Right renal cortex interstitium (tissue), 3 donors: ENCODE measurements at places on chromosomes 7 and 10.

DNA sequence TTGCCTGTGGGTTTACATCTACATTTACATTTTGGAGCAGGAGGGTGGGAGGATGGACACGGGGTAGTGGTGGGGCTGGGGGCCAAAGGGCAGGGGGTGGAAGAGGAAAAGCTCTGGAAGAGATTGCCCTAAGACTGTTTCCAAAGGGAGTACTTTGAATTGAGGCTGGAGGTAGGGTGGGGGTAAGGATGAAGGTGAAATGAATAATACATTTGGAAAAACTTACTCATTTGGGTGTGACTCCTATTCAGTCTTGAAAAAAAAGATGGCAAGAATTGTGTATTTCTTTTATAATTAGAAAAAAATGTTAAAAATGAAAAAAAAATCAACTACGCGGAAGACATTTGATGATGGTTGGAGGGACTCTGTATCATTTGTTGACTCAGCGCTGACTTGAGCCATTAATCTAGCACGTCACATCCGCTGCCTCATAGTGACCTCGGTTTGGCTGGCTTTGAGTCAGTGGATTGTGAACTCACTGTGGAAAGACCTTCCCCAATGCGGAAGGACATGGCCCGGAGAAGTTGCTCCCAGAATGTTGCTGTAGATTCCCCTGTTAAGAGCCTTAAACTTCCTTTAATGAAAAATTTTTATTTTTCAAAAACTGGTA is 2.8 kb downstream of the FAM180A start:
- no peak for DNase-seq

GRCh38 chr10:96987842-96988175 is 155.7 kb downstream of the LCOR start:
- DNase-seq: no peak

DNA sequence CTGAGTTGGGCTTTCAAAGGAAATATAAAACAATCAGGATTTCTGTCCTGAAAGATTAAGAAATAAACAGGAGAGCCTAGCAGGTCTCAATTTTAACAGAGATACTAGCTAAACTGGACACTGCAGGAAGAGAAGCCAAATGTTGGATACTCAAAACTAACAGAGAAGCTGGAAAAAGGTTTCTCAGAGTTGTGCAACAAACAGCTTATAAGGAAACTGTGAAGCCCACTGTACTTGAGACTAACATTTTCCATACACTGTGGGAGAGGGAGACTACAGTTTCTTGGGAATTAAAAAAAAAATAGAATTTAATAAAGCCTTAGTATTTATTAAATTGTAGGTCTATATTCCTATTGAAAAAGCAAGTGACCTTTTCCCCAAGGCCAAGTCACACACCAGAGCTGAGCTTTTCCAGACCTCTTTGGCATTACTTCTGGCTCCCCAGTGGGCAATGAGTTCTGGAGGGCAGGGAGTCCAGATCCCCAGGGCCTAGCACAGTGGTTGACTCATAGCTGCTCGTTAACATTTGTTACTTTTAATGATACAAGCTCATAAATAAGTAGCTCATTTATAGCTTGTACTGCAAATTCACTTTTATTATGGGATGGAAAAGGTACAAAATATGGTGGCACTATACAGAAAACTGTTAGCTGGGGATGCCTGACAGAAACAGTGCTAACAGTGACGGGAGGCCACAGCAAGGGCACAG is 68.3 kb downstream of the MINDY3 start:
- DNase-seq: no peak

DNA sequence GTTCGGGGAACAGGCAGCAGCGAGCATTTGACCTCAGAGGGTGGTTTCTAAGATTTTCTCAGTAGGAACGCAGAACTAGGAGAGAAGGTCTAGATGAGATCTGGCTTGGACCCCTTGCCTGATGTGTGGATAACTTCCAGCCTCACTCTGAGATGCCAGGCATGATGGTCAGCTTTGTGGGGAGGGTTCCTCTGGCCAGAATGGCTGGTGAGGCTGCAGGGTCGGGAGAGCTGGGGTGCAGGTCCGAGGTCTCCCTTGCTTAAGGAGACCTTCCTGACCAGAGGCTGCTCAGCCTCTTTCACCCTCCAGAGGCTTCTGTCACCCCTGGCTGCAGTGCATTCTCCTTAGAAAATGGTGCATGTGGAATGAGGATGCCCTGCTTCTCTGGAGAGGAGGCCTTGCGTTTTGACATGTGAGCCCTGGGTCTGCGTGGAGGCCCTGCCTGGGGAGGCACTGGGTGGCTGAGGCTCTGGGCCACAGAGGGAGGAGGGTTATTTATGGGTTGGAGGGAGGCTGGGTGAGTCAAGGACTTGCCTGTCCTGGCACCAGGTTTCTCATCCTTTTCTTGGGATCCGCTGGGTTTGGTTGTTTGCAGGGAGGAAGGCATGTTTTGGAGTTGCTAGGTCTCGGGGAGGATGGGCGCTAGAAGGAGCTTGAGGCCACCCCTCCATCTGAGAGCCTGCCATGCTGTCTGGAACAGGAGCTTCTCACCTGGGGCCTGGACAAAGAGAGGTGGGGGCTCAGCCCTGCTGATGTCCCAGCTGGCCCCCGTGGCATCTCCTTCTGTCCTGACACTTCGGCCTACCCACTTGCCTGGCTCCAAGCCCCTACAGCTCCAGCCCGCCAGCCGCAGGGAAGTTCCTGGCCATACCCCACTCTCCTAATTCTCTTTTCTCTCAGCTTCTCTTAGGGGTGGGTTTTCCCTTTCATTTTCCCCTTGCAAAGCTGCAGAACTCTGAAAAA is 3.9 kb downstream of the FAM241B start:
- DNase-seq: no peak

DNA sequence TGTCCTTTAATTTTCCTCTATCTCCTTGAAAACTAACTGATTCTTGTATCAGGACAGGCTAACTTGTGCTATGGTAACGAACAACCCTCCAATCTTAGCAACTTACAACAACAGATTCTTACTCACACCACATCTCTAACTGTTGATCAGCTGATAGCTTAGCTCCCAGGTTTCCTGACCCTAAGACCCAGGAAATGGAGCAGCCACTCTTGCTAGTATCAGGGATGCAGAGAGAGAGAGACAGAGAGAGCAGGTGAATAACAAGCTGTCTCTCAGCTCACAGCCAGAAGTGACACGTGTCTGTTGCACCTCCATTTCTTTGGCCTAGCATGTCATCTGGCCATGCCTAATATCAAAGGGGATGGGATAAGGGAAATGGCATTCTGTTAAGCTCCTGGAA is 1289.0 kb upstream of the AUTS2 start:
- no peak for DNase-seq

DNA sequence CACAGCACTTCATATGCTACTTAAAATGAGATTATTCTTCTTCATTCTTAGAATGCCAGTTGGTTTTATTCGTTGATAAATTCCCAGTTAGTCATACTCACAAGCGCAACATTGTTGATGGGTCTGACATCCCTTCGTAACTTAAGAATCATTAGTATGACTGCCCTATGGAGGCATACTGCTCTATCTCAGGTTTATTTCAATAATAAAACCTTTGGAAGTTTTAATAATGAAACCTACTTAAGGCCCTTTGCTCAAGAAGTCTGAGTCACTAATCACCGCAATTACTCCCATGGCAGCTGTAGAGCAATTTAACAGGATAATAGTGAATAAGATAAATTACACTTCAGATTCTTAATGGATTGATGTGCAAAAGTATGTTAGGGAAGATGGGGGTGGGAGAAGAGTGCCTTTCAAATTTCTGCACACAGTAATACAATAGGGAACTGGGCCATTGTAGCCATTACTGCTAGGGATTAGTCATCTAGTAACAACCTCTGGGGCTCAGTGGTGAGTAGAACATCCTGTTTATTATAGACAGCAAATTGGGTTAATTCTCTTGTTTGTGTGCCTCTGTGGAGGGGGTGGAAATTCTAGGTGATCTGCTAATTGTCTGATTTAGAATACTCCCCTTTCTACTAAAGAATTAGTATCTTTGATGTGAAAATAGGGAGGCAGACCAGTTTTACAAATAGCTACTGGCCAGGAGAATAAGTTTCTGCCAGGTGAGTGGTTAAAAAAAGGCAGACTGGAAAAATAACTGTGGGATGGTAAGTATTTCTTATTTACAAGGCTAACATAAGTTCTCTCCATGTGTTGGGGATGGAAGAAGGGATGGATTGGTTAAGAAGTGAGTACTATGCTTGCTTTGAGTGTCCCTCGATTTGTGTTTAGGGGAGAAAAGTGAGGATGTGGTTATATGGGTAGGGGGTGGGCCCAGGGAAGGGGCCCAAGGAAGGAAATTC is 74.5 kb upstream of the VKORC1L1 start:
- DNase-seq: no peak

DNA sequence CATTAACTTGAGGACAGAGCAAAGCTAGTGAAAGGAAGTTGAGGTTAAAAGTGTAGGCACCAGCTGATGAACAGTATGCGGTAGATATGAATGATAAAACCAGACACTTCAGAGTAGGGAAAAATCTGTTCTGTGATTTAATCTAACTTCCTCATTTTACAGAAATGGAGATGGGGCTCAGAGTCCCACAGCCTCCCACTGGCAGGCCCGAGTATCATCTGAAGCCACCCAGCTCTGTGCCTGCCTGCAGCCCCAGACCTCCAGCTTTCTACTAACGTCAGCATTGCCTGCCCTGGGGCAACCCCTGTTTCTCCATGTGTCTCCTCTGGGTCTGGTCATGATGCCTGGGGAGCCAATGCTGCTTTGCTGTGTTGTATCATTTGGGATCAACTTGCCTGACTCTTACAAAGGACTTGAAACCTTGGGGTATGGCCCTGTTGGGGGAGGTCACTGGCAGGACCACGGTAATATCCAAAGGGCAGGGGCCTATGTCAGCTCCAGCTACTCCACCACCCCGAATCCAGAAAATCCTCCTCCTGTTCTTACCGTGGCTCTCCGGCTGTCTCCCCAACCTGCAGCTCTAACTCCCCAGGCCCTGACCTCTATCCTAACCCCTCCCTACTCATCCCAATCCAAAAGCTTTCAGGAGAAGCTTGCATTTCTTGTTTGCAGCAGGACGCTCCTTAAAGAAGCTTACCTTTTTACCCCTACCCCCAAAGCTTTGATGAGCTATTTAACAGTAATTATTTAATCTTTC is 56.2 kb upstream of the NPY start:
- no peak for DNase-seq

GRCh38 chr10:133127291-133128125 is 32.5 kb upstream of the KNDC1 start:
- DNase-seq: no peak

DNA sequence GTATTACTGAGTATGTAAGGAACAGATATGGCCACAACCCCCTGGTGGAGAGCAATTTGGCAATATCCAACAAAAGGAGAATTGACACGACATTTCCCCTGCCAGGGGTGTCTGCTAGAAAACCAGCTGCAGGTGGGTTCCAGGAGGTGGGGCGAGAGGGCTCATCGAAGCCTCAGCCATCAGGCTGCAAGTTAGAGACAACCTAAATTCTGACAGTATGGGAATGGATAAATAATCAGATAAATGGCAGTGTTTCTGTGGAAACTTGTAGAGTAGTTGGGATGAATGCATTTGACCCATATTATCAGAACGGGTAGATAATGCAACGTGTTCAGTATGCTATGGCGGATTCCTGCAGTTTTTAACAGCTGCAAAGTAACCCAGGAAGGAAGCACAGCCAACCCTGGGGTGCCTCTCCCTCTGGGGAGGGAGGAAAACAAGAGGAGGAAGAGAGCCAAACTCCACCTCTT is 3.5 kb downstream of the TMEM273 start:
- DNase-seq: no peak

DNA sequence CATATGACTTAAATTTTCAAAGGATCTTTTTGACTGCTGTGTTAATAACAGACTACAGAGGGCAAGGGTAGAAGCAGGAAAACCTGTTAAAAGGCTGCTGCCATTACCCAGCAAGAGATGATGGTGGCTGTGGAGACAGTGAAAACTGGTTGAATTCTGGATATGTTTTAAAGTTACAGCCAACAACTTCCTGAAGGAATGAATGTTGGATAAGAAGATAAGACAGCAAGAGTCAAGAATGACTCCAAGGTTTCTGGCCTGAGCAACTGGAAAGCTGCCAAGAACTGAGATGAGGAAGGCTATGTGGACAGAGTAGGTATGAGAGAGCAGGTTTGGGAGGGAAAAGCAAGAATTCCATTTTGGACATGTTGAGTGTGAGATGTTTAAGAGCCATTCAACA is 19.1 kb downstream of the CNOT4 start:
- DNase-seq: no peak

- DNase-seq: no peak
These were observed 39.5 kb upstream of the ANKRD1 start for GRCh38 chr10:90960355-90960814.

DNA sequence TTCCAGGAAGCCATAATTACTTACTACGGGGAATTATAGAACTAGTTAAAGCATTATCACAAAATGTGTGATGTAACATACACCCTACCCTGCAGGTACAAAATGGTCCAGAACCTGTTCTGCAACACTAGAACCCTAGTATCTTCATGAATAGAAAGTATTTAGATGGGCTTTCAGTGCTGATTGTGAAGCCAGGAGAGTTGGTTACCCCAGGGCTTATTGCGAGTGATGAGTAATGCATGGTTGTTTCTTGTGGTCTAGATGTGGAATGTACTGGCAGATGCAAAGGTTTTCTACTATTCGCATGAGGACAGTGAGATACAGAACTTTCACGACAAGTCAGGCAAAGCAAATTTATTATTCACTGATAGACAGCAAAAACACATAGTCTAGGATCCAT is 33.6 kb upstream of the AGR3 start:
- DNase-seq: no peak

DNA sequence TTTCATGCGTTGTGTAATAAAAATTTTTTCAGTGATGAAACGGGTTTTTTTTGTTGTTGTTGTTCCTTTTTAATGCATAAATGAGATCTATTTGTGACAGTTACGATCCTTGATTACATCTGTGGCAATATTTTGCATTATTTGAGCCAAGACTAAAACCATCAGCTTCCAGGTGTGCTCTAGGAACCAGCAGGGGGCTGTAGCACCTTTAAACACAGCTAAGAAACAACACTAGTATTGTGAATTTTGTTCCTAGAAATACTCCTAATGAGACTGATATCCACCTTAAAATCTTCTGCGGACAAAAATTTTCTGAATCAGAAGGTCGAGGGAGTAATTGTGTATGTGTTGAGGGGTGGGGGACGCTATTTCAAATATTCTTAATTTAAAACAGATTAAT is 52.6 kb downstream of the FGFBP3 start:
- no peak for DNase-seq

- no peak for DNase-seq
These were observed 371.6 kb downstream of the RPS24 start for GRCh38 chr10:78405231-78405630.

DNA sequence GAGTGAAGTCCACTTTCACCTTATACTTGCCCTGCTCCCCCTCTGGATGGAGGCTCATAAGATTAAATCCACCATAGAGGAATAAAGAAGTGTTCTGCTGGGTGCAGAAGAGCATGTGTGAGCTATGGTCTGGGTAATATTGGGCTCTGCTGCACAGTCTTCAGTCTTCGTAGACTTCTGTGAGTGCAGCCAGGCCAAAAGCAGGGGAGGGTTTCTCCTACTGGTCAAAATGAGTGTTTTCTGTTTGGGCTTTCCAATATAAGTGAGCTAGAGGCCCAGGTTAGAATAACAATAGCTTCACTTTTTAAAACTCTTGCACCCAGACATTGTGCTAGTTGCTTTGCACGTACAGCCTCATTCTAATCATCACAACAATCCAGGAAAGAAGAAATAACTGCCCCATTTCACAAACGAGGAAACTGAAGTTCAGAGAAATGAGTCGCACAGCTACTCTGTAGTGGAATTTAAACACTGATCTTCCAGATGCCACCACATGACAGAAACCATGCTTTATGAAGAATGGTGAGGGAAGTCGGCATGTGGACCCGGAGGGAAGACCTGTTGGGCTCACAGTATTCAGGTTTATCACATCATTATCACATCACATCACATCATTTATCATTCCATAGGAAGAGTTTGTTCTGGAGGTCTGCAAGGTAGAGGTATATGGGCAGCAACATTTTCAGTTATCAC is 23.8 kb upstream of the MSMB start:
- no peak for DNase-seq
